ENCODE measurements at places on chromosomes 12 and 14. TPM values are rescaled to one million over a fixed set of nuclear protein-coding genes. Genes with fewer than 3 reads are reported as not detected.

The TUNAR gene
- total RNA-seq = not detected

The HSP90B1 gene
- 532 TPM for total RNA-seq

The PABPN1 gene
- total RNA-seq = 189 TPM

The OTX2 gene
- total RNA-seq = not detected

DNA sequence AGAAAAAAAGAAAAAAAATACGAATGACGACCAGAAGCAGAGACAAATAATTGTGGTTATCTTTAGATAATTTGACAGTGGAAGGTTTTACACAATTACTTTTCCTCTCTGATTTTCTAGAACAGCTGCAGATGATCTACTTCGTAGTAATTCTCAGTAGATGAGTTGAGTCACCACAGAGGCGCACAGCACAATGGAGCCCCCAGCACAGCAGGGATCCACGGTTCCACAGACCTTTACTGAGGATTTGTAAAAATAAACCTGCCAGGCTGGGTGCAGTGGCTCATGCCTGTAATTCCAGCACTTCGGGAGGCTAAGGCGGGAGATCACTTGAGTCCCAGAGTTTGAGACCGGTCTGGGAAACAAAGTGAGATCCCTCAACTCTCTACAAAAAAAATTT, 29.3 kb downstream of the AMN start:
- DNase-seq = no peak
- no peak overlapping the region for H3K4me3 ChIP-seq
- H3K27ac ChIP-seq = no peak overlapping the region
- peaks cover 22% of the 10 kb centered on the region for H3K4me1 ChIP-seq

DNA sequence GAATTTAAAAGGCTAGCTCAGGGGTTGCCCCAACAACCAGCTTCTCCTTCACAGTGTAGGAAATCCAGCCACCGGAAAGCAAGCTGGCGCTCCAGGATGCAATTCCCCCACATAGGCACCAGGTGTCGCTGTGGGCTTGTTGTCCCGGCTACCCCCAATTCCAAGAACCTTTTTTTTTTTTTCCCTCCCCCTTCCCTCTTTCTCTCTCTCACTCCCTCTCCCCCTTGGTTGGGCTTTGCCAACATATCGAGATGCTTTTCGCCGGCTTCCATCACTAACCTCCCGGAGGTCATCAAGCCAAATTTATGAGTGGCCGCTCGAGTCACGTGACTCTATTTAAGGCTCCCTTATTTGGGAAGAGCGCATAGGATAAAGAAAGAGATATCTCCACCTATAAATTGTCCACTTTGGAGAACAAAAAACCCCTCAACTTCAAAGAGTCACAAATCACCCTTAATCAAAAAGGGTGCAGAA, at the start of gene HOXC5:
Gene HOXC5 (plus strand): TSS at position 424 of the 474 bp plus-strand sequence. CDS start 73 bp downstream, outside the sequence.
- H3K27ac ChIP-seq = peak within 1 kb of the TSS; percentile 79
- H3K36me3 ChIP-seq = no peaks in the 10 kb centered on the region
- peaks cover 31% of the 10 kb centered on the region for H3K4me1 ChIP-seq
- peak within 1 kb of the TSS; percentile 84 for H3K4me3 ChIP-seq
- DNase-seq = peak; percentile 74
- H3K27me3 ChIP-seq = peaks cover 85% of the 10 kb centered on the region

- H3K4me3 ChIP-seq = no peak overlapping the region
- no peaks in the 10 kb centered on the region for H3K4me1 ChIP-seq
- DNase-seq = no peak
- H3K27me3 ChIP-seq = no peaks in the 10 kb centered on the region
Measured at GRCh38 chr12:73240110-73240509, 967.9 kb downstream of the TRHDE start.

GRCh38 chr12:96329545-96329944, 70.7 kb downstream of the CDK17 start:
- no peaks in the 10 kb centered on the region for H3K27me3 ChIP-seq
- H3K27ac ChIP-seq = no peak overlapping the region
- H3K4me3 ChIP-seq = no peak overlapping the region
- DNase-seq = no peak
- peaks cover 5% of the 10 kb centered on the region for H3K36me3 ChIP-seq
- peaks cover 54% of the 10 kb centered on the region for H3K4me1 ChIP-seq

- peaks cover 7% of the 10 kb centered on the region for H3K36me3 ChIP-seq
- no peaks in the 10 kb centered on the region for H3K4me1 ChIP-seq
- DNase-seq = no peak
- peaks cover 2% of the 10 kb centered on the region for H3K27me3 ChIP-seq
- no peak overlapping the region for H3K4me3 ChIP-seq
Measured at GRCh38 chr12:2076196-2076570, 23.4 kb downstream of the CACNA1C start.

Measured in activated T-cell treated with anti-CD3 and anti-CD28 coated beads, Interleukin-2, amount 50 U/mL, for 72 hours (primary cell).